ENCODE measurements at places on chromosomes 11 and 22. TPM values are rescaled to one million over a fixed set of nuclear protein-coding genes. Genes with fewer than 3 reads are reported as not detected.

The PNPLA3 gene
- 10.7 TPM for total RNA-seq

The LGR4 gene
- 77.6 TPM for total RNA-seq

The SLC6A5 gene
- not detected for total RNA-seq

The SLC22A8 gene
- not detected for total RNA-seq

The UQCC3 gene
- 22.4 TPM for total RNA-seq

The CFAP300 gene
- total RNA-seq: 1.7 TPM

The OR6X1 gene
- not detected for total RNA-seq

The RIMBP3B gene
- total RNA-seq: 0.24 TPM

The UBQLNL gene
- total RNA-seq: not detected

The FOXRED2 gene
- 12.5 TPM for total RNA-seq

The PARVG gene
- not detected for total RNA-seq
